ENCODE measurements at places on chromosomes 1 and 21. TPM values are rescaled to one million over a fixed set of nuclear protein-coding genes. Genes with fewer than 3 reads are reported as not detected.

GRCh38 chr1:239616673-239617072, 230.3 kb downstream of the CHRM3 start:
- H3K4me1 ChIP-seq = no peaks in the 10 kb centered on the region
- H3K27ac ChIP-seq = no peak overlapping the region

Gene LZIC
- total RNA-seq = 23.3 TPM

Gene OLIG1
- 0.59 TPM for total RNA-seq

GRCh38 chr1:187911820-187912219, 1083.1 kb downstream of the PLA2G4A start:
- H3K4me3 ChIP-seq = no peak overlapping the region
- no peaks in the 10 kb centered on the region for H3K36me3 ChIP-seq
- DNase-seq = no peak
- H3K27me3 ChIP-seq = no peaks in the 10 kb centered on the region
- no peak overlapping the region for H3K27ac ChIP-seq

Gene LHX4
- not detected for total RNA-seq

Measured in lower lobe of right lung (tissue), 2 donors.